ENCODE measurements at places on chromosomes 16 and 17.

- DNase-seq = peak; percentile 64
Measured at GRCh38 chr17:50559674-50560184, 786 bp upstream of the CACNA1G start.

DNA sequence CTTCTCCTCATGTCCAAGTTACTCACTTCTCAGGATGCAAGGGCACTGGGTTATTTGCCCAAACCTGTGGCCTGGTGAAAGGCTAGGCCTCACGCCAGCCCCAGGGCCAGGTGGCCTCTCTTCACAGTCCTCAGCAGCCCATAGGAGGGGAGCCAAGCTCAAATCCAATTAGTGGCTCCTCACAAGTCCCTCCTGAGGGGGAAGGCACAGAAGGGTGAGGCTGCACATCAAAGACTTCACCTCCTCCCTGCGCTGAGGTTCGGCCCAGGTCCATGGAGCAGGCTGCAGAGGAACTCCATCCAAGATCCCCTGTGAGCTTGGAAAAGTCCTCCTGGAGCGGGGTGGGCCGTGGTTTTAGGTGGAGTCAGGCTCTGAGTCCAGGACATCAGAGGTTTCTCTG is 320.0 kb downstream of the FOXL1 start:
- DNase-seq = no peak

DNA sequence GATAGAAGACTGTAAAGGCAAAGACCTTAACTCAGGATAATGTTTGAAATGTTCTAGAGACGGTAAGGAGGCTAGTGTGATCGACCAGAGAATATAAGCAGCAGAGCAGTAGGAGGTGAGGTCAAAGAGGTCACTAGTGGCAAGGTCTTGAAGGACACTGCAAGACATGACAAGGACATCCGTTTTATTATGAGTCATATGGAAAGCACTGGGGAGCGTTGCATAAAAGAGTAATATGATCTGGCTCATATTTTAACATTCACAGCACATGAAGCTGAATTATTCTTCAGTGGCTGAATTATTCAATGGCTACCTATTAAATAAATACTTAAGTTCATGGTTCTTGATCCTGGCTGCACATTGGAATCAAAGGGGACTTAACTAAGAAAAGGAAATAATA is 123.7 kb downstream of the SOX9 start:
- no peak for DNase-seq

DNA sequence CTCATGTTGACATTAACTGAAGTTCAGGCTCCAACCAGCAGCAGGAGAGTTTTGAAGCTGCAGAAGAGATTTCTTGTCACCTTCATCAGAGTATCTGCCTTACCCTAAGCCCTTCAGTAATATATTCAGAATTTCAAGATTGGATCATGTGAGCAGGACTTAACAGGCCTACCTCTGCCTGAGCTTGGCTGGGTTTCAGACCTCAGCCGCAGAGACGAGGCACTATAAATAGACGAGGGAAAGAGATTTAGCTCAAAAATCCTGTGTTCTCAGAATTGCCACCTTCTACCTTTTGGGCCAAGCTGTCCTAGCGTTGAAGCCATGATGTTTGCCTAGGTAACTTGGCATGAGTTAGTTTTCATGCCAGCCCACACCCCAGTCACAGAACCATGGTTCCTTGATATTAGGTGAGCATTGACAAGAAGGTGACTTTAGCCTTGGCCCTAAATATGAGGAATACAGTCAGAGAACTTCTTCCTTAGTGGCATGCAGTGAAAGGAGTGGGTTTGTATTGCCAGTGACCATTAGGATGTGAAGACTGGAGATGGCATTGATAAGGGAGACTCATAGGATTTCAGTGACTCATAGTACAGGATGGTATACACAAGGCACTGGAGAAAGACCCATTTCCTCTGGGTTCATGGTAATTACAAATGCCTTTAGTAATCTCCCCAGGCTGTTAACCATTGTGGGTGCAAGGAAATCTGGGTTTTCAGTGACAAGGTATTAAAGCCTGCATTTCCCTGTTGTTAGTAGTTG is 224.3 kb downstream of the MSI2 start:
- DNase-seq = no peak

DNA sequence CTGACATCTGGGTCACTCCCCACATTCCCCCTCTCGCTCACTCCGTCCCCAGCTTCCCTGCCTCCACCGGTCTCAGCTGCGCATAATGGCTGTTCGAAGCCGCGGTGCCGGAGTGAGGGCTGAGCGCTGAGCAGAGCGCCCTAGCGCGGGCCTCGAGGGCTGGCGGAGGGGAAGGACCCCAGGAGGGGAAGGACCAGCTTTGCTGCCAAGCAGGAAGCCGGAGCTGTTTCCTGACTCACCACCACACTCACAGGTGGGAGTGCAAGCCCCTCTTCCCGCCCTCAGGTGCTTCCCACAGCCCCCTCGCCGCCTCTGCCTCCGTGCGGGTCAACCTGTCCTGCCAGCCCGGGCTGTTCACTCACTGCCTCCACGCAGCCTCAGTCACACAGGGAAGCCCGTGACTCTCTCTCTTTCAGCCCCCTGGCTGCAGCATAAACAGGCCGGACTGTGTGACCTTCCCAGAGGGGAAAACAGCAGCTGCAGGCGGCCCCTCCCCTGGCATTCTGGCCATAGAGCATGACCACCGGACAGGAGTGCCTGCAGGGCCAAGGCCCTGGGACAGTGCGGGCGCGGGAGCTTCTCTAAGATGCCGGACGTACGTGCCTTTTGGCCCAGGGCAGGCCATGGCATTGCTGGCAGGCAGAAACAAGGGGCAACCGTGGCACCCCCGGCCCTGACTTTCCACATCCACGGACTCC is 23.7 kb downstream of the SLC43A2 start:
- DNase-seq = no peak

GRCh38 chr17:273981-274832 is 78.4 kb downstream of the RPH3AL start:
- DNase-seq = no peak

- no peak for DNase-seq
Measured at GRCh38 chr17:45936610-45937009, 42.3 kb downstream of the MAPT start.

DNA sequence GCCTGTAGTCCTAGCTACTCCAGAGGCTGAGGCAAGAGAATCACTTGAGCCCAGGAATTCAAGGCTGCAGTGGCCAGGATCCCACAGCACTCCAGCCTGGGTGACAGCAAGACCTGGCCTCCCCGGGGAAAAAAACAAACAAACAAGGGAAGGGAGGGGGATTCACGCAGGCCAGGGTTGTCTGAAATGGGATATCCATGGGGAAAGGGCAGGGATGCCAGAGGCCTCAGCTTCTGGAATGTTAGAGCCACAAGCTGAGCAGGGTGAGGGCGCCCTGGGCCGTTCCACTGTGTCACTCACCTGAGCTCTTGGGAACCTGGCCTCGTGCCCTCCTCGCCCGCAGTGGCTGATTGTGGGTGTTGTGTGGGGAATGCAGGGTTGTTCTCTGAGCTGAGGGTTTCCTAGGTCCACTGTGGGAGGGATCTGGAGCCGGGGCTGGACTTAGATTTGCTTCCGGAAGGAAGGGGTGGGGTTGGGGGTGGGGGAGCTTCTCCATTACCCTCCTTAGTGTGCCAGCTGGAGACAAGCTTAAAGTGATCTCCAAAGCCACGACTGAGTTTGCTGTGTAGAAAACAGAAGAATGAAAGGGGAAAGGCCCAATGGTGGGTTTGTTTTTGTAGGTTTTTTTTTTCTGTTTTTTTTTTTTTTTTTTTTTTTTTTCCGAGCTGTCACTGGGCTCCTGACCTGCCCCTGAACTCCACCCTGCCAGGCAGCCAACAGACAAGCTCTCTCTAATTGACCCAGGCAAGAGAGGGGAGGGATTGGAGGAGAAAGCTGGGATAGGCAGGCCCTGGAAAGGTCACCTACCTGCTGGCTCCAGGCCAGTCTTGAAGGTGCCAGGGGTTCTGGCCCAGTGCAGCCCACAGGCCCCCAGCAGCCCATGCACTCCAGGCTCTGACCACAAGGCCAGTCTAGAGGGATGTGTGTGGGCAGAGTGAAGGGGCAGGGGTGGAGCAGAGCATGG is at the start of gene SULT1A1:
Gene SULT1A1, minus strand, starts transcription at position 414 of the 964 bp plus-strand sequence. CDS start 1,189 bp downstream, outside the sequence.
- no peak for DNase-seq

DNA sequence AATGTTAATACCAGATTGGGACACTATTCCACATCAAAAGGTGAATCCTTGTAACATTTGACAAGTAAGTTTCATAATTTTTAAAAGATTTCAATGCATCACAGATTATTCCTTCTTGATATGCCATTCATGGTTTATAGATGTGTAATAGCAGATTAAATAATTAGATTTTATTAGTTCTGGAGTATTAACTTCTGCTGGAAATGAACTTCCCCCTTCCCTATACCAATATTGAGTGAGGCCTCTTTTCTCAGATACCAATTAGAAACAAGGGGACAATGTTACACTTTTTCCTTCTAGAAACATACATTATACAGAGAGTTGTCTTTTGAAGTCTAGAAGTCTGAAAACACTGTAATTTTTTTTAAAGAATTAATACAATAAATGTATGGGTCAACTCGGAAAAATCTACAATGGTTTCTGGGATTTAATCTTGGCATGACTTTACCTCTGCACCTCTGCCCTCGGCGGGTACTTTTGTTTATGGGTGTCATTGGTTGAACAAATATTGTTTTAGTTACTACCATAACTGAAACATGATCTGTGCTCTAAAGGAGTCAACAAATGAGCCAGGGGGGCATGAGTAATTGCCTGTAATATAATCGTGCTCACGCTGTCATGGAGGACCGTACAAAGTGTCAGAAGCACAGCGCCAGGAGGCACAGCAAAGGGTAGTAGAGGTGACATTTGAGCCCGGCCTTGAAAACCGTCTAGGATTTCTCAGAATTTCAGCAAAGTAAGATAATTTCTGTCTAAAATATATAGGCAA is 8.2 kb downstream of the LRRC37B start:
- no peak for DNase-seq

DNA sequence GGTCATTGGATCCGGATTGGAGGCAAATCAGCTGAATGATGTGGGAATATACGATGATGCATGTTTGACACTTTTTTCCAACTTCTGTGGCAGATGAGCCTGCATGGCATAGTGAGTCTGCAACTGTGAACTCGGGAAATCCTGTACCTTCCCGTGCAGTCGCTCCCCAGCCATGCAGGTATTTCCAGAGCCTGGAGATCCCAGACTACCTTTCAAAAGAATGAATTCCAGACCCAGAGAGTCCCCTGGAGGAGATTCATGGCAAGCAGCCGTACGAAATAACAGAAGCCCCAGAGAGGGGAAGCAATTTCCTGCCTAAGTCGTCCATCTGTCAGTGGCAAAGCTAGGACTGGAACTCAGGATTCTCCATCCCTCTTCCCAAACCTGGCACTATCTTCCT is 75.7 kb upstream of the FAM20A start:
- no peak for DNase-seq

DNA sequence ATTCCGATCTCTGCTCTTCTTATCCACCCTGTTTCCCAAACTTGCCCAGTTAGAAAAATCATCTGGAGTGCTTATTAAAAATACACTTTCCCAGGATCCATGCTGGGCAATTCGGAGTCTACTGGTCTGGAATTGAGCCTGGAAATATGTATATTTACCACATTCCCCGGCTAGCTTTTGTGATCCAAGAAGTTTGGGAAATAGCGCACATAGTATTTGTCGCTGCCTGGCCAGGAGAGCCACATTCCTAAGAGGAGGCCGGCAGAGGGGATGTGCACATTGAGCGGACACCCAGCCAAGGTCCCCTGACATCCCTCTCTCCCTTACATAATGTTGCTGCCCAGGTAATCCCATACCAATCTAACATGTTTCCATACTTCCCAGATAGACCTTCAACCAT is 62.1 kb upstream of the TMEM97 start:
- DNase-seq = no peak

- no peak for DNase-seq
Measured at GRCh38 chr17:78712043-78712442, 70.0 kb downstream of the CYTH1 start.

- no peak for DNase-seq
Measured at GRCh38 chr16:12874186-12874585, 27.2 kb upstream of the SHISA9 start.

Measured in stimulated activated CD4-positive, alpha-beta T cell treated with anti-CD3 and anti-CD28 coated beads, Interleukin-15, amount 100 ng/mL, for 24 hours (primary cell).